Activated naive CD4-positive, alpha-beta T cell treated with anti-CD3 and anti-CD28 coated beads, Interleukin-2, amount 10 ng/mL, durations not matched to agents 5 hours and 36 hours (primary cell): ENCODE measurements at places on chromosomes 4 and X. TPM values are rescaled to one million over a fixed set of nuclear protein-coding genes. Genes with fewer than 3 reads are reported as not detected.

FREM3 gene
- 0.05 TPM for total RNA-seq

SYTL5 gene
- total RNA-seq = not detected

MAGEB17 gene
- total RNA-seq = not detected

RHOXF2 gene
- not detected for total RNA-seq

ZAR1 gene
- total RNA-seq = not detected

TLR3 gene
- 0.53 TPM for total RNA-seq

SLC6A14 gene
- not detected for total RNA-seq

RASGEF1B gene
- 2.6 TPM for total RNA-seq

CFAP99 gene
- total RNA-seq = not detected

CFI gene
- total RNA-seq = not detected

MED12 gene
- total RNA-seq = 57.2 TPM

PLP2 gene
- 206 TPM for total RNA-seq

TMSB15C gene
- 4.1 TPM for total RNA-seq

CSAG1 gene
- total RNA-seq = not detected

RASL11B gene
- total RNA-seq = 0.19 TPM

TSR2 gene
- total RNA-seq = 30.6 TPM

CYTL1 gene
- total RNA-seq = not detected

UGT8 gene
- total RNA-seq = not detected

PAGE2B gene
- total RNA-seq = not detected

ZNF141 gene
- 29.9 TPM for total RNA-seq

CDK16 gene
- total RNA-seq = 54.7 TPM

SLC7A11 gene
- 0.87 TPM for total RNA-seq
